NCI-H1417 treated with DMSO at 0.1 percent for 48 hours (cell line): ENCODE measurements at places on chromosomes 6 and 20.

GRCh38 chr20:58546416-58546711 lies 31.2 kb upstream of the APCDD1L start:
- DNase-seq = no peak

GRCh38 chr6:163929538-163929937 lies 515.0 kb downstream of the QKI start:
- no peak for DNase-seq

DNA sequence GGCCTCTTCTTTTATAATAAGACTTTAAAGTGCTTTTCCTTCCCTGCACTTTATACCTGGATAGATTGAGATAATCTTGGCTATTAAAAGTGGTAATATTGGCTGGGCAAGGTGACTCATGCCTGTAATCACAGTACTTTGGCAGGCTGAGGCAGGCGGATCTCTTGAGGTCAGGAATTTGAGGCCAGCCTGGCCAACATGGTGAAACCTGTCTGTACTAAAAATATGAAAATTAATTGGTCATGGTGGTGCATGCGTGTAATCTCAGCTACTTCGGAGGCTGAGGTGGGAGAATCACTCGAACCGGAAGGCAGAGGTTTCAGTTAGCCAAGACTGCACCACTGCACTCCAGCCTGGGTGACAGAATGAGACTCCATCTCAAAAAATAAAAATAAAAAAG lies 197.1 kb upstream of the RGS17 start:
- DNase-seq = no peak

- peak; percentile 43 for DNase-seq
Observed at GRCh38 chr6:136317021-136317694, 27.5 kb upstream of the BCLAF1 start.

DNA sequence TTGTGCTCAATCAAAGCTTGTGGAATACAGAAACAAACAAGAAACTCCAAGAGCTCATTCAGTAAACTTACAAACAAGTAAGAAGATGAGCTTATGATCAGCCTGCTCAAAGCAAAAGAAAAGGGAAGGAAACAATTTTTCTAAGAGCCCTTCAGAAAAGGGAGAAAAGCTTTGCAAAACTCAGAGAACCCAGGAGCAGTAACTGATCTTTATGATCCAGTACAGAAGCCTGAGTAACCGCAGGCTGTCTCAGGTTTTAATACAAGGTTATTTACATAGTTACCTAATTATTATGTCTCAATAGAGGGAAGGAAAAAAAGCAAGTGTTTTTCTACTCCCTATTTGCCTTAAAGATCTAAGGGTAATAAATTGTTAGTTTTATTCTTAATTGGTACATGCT lies 226.5 kb downstream of the MAFB start:
- no peak for DNase-seq
